ENCODE measurements at places on chromosomes 13 and 19. TPM values are rescaled to one million over a fixed set of nuclear protein-coding genes. Genes with fewer than 3 reads are reported as not detected.

Gene DNAJC15
- polyA plus RNA-seq, result 22.3 TPM

Gene LILRB3
- polyA plus RNA-seq, result 1.8 TPM

Gene SLITRK1
- not detected for polyA plus RNA-seq

Gene ISYNA1
- 92.7 TPM for polyA plus RNA-seq

Gene F10
- polyA plus RNA-seq, result 13.9 TPM

Gene ZNF99
- polyA plus RNA-seq, result 0.63 TPM

Gene PEX11G
- polyA plus RNA-seq, result 2.8 TPM

Gene USHBP1
- polyA plus RNA-seq, result 10.3 TPM

Gene PLEKHJ1
- polyA plus RNA-seq, result 53.6 TPM

Gene PNMA8A
- 14.8 TPM for polyA plus RNA-seq

Data from right lung (tissue), 10 donors.